Esophagus squamous epithelium (tissue), 5 donors: ENCODE measurements at places on chromosomes 6 and 20.

- no peak for DNase-seq
Measured at GRCh38 chr6:37668251-37668650, 29.4 kb downstream of the MDGA1 start.

DNA sequence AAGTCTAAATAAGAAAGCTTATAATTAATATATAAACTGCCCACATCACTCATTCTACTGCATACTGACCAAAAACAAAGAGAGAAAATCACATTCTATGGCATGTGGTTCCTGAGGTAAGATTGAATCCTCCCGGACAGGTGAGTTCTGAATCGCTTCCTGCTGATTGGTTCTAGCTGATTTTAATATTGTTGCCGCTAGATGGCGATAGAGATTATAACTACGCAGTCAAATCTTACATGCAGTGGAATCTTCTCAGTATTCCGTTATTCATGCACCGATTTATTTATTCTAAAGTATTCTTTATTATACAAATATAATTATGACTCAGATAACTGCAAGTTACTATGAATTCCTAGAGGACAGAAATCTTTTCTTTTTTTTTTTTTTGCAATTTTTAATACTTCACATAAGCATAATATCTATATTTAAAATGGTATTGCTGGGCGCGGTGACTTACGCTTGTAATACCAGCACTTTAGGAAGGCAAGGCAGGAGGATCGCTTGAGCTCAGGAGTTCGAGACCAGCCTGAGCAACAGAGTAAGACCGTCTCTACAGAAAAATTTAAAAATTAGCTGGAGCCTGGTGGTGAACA lies 24.2 kb upstream of the TMX4 start:
- no peak for DNase-seq

GRCh38 chr6:167127785-167128531 lies 5.1 kb downstream of the CCR6 start:
- no peak for DNase-seq

GRCh38 chr20:32007787-32008616 lies 2.2 kb upstream of the CCM2L start:
- DNase-seq = no peak

DNA sequence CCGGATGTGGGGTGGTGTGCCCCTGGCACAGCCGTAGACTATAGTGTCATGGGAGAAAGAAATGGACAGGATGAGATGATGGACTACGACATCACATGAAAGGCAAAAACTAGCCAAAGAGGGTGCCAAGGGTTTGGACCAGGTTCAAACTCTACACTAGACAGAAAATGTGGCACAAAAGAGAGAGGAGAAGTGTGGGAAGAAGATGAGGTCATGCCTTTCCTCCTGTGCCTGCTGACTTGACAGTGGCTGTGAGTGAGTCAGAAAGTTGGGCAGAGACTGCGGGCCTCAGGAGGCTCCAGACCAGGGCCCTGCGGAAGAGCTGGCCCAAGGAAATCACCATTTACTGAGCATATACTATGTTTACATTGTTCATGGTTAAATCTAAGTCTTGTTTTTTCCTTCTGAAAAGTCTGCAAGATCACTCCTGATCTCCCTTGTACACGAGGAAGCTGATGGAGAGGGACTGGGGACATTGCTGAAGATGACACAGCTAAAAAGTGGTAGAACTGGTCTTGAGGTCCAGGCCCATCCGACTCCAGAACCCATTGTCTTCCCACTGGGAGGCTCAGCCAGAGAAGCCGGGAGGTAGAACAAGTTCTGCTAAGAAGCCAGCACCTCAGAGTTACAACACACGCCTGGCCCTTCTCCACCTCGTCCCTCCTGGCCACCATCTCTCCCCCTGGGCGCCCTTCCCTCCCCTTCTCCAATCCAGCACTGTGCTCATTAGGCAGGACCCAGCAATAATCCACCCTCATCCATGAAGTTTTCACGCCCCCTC lies 35.6 kb downstream of the CNKSR3 start:
- no peak for DNase-seq
